AML-193 (cell line): ENCODE measurements at places on chromosomes 6 and 20.
A peak's percentile ranks its signal among the peaks of the same experiment; 100 is the strongest.

- no peak for DNase-seq
Observed at GRCh38 chr20:39066471-39067242, 104.5 kb downstream of the DHX35 start.

- no peak for DNase-seq
Observed at GRCh38 chr6:15322781-15323536, 77.1 kb downstream of the JARID2 start.

DNA sequence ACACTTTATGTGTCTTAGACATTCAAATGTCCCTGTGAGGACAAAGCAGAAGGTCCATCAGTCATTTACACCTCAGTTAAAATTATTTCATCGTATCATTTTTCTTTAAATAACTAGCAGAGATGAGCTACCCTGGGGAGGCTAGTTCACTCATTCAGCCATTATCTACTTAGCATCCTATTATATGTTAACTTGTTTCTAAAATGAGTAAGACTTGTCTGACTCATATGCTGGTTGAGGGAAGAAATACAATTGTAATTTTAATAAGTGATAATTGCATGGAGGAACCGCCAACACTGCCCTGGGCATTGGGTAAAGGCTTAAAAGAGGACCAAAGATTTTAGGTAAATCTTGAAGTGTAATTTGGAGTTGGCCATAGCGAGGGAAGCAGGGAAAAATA lies 12.4 kb upstream of the PTPRK start:
- DNase-seq: no peak

- no peak for DNase-seq
Observed at GRCh38 chr6:53752440-53752839, 42.4 kb upstream of the LRRC1 start.

DNA sequence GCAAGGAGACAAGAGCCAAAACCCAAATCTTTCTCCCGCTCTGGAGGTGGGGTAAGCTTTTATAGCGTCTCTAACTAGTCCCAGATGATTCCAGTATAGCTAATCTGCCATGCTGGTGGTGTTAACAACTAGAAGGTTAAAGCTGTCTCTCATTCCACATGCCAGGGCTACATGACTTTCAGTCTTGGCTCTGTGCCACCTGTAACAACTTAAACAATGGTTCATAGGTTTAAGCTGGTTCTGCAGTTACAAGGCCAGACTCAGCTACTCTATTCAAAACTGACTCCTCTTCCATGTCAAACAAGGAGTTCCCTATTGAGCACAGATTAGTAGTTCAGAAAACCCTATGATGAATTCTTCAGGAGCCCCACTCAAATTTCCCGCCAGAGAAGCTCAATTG lies 128.9 kb downstream of the ELOVL4 start:
- no peak for DNase-seq

DNA sequence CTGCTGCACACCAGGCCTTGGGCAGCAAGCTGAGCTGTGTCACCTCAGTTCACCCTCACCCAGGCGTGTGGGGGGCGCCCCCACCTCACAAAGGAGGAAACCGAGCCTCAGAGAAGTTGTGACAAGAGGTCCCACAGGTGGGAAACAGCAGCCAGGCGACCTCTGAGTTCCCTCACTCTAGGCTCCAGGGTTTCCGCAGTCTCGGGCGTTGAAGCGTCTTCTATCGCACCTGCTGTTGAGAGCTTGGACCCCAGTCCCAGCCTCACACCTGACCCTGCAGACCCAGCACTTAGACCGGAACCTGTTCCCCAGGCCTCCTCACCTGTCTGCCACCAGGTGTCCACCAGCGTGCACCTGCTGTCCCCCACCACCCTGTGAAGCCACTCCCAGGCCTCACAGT lies 22.3 kb upstream of the APMAP start:
- no peak for DNase-seq

GRCh38 chr6:158978757-158979156 lies 21.2 kb downstream of the RSPH3 start:
- DNase-seq: no peak

DNA sequence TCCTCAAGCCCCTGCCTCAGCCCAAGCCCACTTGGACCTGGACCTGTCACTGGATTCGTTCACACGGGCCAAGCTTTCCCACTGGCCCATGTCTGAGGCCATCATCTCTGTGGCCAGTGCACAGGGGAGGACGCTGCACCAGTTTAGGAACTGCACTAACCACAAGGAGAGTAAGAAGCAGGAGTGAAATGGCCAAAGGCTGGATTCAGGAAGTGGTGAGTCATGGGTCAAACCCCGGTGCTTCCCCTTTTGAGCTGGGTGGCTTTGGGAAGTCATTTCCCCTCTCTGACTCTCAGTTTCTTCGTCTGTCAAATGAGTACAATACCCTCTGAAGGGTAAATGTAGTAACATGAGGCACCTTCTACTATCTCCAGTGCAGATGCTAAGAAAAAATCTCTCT lies 87.9 kb downstream of the CD40 start:
- peak; percentile 88 for DNase-seq

GRCh38 chr6:151722342-151722741 lies 85.1 kb upstream of the ESR1 start:
- no peak for DNase-seq

DNA sequence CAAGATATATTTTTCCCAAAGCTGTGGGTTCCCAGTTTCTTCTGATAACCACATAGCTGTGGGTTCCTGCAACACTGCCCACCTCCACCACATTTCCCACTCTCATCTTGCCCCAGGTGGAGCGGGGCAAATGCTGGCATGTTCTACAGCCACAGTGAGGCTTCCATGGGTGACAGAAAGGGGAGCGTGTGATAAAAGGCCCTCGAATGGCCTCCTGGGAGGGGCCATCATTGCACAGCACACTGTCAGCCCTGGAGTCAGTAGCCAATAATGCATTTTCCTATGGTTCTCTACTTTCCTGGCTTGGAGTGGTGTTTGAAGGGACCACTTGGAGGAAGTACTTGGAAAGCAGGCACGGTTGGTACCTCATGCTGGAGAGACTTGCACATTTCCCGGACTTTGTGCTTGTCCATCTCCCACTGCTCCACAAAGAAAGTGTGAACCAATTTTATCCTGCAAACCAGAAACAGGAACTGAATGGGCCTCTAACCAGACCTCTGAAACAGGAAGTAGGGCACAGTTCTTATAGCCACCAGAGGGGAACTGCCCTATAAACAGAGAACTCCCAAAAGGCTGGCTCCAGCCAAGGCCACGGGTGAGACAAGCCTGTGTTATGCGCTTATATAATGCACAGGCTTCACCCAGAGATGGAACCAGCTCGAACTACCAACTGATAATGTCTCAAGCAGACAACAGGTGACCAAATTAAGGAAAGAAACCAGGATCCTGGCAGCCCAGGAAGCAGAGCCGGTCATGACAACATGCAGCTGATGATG lies 8.6 kb downstream of the MAP3K5 start:
- peak; percentile 99 for DNase-seq

DNA sequence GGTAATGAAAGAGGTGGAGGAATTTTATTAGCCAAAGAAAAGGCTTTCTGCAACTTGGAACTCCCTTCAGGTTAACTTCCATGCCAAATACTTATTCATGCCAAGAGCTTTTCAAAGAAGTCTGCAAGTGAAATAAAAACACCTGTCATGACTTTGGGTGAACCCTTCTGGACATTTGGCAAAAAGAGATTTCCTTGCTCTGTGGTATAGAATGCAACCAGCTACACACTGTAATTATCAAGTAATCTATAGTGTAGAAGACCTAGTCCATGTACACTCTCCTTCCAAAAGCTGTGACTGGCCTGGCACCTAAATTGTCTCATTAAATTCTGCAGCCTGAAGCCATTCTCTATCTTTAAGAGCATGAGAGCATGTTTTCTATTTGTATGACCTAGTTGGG lies 232.3 kb downstream of the COL12A1 start:
- no peak for DNase-seq

DNA sequence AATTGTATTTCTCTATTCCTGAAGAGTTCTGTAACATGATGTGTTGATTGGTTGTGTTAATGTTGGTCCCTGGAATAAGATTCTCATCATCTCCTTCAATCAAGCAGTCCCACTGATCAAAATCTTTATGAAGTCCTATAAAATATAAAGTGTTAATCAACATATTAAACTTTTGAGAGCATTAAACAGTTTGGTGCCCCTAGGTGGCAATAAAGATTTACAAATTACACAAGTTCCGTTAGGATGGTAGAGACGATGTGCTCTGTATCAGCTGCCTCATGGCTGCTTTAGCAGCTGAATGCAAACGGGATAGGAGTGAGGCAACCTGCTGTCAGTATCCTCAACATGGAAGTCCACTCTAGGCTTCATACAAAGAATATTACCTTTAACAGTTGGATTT lies 16.9 kb downstream of the TDRD6 start:
- peak; percentile 85 for DNase-seq

DNA sequence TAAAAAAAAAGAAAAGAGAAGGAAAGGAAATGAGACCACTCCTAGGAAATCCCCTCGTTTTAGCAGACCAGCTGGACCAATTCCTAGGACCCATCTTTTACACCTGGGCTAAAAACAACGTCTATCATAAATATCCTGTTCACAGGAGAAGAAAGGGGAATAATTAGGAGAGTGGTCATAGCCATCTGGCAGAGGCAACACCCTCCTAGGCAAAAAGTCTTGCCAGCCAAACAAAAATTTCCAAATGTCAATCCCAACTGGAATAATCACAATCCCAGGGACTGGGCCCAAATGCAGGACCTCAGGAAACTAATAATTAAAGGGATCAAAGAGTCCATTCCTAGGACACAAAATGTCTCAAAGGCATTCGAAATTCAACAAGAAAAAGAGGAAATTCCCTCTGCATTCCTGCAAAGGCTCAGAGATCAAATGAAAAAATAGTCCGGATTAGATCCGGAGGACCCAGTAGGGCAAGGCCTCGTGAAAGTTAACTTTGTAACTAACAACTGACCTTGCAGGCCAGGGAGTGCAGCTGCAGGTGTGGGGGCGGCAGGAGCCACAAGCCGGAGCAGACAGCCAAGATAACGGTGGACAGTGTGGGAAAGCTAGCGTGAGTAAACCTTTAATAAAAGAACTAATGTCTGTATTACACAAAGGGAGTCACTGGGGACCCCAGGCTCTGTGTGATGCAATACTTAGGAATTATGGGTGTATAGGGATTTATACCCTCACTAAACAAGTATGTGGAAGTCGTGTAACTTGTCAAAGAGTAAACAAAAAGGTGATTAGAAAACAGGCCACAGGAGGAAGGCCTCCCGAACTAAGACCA lies 11.7 kb downstream of the LCA5 start:
- DNase-seq: no peak

- DNase-seq: no peak
Observed at GRCh38 chr6:152566103-152566875, 70.9 kb downstream of the SYNE1 start.

DNA sequence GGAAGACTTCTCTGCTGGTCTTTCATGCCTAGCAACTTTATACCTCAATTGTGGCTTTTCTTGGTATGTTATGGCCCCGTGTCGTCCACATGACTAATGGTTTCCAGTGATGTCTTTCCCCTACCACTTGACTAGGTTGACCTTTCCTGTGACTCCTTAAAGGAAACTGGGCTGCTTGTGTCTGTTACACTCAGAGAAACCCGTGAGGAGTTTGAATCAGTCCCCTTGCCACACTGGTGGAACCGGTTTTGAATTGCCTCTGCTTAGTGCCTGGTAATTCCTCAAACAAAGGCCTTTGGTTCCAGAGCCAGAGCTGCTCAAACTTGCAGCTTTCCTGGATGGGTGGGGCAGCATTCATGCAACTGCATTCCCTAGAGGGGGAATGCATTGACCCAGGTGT lies 21.9 kb downstream of the ECT2L start:
- DNase-seq: no peak
